ENCODE measurements at places on chromosomes 16 and 17.
A peak's percentile ranks its signal among the peaks of the same experiment; 100 is the strongest.

DNA sequence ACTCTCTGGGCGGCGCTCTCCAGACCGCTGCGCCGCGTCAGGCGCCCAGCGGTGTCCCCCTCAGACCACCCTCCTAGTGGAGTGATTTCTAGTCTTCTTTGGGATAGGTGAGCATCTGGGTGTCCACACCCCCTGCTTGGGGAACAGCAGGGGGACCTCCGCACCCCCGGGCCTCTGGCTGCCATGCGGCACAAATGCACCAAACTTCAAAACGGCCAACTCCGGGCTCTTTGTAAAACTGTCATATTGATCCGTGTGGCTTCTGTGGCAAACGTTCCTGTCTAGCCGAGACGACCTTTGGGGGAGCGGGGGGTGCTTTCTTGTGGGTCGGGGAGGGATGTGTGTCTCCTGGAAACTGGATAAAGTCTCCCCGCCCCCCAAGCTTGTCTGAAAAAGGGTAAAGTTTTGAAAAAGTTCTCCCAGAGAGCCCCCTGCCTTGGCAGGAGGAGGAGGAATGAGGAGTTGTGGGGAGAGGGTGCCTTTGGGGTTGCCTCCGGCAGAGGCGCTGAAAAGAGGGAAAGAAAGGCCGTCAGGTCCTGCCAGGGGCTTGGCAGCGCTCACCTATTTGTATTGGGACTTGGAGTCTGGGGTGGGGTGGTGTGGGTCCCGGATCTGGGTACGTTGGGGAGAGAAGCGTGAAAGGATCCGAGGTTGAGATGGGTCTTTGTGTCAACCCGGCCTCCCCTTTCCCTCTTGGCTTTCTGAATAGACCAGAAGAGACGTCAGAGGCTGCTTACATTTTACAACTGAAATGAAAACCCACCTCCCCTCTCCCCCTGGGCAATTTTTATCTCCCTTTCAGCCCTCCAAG lies 2.2 kb upstream of the CHD3 start:
- DNase-seq, result peak; percentile 65

DNA sequence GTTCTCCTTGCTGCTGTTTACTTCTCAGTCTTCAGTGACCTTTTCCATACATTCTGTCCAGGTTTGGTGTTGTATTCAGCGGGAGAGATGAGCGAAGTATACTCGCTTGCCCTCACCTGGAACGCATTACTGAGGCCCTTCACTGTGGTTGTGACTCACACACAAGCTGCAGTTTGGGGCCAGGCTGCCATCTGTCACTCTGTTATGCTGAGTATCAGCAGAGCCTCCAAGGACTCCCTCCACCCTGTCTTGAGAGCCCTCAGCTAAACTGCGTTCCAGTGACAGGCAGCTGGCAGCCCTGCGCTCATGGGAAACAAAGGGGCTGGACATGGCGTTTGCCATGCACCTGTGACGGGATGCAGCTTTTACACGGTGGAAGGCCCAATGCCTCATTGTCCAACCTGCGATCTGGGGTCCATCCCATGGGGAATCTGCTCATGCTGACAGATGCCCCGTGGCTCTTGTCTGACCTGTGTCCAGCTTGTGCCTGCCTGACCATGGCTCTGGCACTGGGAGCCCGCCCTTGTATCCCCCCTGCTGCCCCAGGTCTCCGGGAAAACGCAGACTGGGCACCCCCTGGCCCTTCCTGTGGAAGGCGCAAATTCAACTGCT lies 6.5 kb upstream of the ZNF778 start:
- DNase-seq, result no peak

DNA sequence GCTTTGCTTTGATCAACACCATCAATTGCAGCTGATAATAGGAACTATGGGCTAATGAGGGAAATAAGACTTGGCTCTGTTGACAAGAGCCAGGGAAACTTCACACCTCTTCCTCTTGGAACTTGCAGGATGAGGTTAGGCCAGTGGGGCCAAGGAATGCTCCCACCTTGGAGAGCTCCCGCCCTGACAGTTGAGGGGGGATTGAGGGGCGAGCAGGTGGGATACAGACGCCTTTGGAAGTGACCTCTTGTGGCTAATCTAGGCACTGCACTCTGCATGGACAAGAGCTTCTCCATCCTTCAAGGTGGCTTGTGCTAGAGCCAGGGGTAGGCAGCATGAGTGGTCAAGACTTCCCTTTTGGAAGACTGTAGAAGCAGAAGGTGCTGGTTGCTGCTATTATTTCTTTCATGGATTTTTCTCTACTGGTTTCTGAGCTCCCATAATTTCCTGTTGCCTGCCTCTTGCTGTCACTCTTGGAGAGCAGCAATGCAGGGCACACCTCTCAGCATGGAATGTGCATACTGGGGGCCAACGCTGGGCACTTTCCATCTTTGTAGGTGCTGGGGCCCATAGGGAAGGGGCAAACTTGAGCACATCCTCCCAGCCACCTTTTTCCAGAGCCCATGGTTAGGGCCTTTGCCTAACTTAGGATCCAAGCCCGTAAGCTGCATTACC lies 2.3 kb upstream of the PHF12 start:
- DNase-seq, result peak; percentile 42

- DNase-seq, result no peak
Measured at GRCh38 chr16:1929105-1929504, 10.9 kb upstream of the HS3ST6 start.

DNA sequence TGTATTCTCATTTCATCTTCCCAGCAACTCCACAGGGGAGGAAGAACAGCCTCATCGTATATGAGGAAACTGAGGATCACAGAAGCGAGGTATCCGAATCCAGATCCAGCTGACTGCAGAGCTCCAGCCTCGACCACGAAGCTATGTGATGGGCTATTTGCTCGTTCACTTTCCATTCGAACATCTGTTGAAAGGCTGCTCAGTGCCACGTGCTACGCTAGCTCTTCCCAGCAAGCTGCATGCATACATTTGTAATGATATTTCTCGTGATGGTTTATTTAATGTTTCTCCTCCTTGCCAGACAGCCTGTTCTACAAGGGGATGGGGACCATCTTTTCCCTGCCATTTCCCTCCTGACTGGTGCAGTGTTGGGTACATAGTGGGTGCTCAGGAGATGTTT lies 48.4 kb upstream of the RCVRN start:
- no peak for DNase-seq
